ENCODE measurements at places on chromosomes 1 and 21.

DNA sequence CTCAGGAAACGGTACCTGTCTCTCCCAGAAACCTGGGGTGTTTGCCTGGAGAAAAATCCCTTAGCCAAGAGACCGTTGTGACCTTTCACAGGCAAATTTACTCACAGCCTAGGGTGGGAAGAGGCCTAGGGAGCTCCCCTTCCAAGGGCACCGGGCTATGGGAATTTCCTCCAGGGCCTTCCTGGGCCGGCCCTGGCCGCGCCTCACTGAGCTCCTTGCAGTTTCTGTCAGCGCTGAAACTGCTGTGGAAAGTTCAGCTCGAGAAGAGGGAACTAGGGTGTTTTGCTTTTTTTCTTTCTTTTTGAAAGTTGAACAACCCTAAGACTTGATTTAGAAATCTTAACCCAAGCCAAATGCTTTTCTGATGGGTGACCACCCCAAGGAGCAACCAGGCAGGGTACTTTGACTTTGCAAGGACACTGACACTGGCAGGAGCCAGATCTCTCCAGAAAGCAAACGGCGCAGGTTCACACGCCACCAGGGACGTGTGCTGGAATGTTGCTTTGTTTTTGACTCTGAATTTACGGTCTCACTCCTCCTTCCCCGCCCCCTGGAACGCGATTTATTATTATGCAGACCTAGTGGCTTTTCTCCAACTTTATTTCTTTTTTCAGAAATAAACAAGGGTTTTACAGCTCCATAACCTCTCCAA, 229.6 kb upstream of the JUN start:
- DNase-seq: no peak

- no peak for DNase-seq
Observed at GRCh38 chr1:43021547-43022474, 63.1 kb upstream of the SLC2A1 start.

- DNase-seq: no peak
Observed at GRCh38 chr1:167651161-167651693, 21.2 kb downstream of the RCSD1 start.

GRCh38 chr1:151243683-151244216, 10.8 kb upstream of the PSMD4 start:
- no peak for DNase-seq

- DNase-seq: no peak
Observed at GRCh38 chr1:223245411-223245810, 102.4 kb upstream of the TLR5 start.

GRCh38 chr1:24501371-24502064, 1.1 kb upstream of the RCAN3 start:
- DNase-seq: no peak

GRCh38 chr21:36035381-36035791, 24.9 kb downstream of the SETD4 start:
- DNase-seq: no peak

DNA sequence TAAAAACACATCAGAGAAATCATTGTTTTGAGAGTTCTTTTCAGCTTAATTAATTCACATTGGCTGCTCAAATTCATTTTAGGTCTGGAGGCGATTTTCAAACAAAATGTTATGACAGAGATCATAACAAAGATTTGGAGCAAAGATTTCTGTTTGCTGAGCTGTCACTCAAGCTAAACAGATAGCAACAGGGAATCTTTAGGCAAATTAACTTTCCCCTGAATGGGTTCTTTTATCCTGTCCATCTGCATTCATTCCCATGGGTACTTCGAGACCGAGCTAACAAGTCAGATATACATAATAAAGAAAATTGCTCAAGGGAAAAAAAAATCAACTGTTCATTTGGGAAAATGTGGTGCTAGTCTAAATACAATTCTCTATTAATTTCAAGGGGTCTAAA, 30.2 kb upstream of the CA6 start:
- DNase-seq: no peak

DNA sequence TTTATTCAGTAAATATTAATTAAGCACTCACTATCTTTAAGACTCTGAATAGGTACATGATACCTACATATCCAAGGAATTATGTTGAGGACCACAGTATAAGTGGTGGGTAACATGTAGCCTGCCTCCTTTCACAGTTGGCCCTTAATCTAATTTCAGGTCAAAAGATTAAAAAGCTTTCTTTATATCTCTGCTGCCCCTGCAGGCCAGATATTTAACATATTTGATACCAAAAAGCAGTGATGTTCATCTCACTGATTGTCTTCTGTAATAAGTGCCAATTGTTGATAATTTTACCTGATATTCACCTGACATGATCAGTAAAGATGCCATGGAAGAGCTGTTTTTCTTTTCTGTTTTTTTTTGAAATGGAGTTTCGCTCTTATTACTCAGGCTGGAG, 36.5 kb downstream of the RLF start:
- no peak for DNase-seq

GRCh38 chr1:39160703-39161102, 43.8 kb upstream of the MACF1 start:
- no peak for DNase-seq

DNA sequence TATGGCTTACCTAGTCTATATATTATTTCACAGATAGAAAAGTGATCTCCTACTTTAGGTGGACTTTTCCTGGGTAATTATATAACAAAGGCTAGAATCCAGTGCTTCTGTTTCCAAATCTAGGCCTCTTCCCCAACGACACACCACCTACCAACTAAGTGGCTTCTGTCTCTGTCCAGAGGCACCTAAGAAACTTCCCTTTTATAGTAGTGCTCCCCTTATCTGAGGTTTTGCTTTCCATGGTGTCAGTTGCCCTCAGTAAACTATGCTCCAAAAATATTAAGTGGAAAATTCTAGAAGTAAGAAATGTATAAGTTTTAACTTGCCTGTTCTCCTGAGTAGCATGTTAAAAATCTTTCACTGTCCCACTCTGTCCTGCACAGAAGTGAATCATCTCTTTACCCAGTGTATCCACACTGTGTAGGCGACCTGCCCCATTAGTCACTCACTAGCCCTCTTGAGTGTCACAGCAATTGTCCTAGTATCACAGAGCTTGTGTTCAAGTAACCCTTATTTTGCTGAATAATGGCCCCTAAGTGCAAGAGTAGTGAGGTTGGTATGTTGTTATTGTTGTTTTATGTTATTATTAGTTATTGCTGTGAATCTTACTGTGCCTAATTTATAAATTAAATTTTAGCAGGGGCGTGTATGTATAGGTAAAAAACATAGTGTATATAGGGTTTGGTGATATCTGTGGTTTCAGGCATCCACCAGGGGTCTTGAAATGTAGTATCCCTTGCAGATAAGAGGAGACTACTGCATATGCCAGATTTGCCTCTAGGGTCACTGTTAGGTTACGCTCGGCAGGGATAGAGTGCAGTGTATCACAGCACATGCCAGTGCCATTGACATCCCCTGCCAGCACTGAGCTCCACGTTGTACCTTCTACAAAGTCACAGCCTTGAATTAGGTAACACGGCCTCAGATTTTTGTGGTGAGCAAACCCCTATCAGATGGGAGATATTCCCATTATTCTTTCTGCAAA, 14.7 kb upstream of the CD53 start:
- no peak for DNase-seq

DNA sequence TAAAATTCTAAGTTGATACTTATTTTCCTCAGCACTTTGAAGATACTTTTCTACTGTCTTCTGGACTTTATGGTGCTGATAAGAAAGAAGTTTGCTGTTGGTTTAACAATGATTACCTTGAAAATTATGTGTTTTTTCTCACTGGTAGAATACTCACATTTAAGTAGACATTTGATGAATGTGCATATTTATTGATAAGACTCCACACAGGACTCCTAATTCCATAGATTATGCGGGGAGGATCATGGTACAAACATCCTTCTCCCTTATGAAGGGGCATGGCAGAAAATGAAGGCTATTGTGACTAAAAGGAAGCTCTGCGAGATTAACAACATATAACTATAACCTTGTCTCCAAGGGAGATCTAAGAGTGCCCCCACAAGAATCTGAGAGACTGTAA, 28.5 kb upstream of the ALDH9A1 start:
- no peak for DNase-seq

GRCh38 chr1:231401478-231401877, 20.6 kb downstream of the EGLN1 start:
- no peak for DNase-seq

DNA sequence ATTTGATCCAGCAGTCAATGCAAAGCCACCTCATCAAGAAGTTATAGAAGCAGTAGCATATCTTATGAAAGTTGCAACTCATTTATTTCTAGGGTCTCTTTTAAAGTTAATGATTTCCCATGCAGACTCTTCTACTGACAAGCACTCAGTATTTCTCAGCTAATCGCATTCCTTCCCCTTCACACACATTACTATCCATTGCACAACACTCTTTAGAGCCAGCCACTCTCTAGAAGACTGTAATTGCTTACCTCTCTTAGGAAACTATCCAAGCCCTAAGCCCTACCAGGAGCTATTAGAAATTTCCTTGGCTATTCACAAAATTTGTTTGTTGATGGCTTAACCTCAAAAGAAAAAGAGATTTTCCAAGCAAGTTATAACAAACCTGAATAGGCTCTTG, 106.0 kb downstream of the ADAMTS1 start:
- DNase-seq: no peak

DNA sequence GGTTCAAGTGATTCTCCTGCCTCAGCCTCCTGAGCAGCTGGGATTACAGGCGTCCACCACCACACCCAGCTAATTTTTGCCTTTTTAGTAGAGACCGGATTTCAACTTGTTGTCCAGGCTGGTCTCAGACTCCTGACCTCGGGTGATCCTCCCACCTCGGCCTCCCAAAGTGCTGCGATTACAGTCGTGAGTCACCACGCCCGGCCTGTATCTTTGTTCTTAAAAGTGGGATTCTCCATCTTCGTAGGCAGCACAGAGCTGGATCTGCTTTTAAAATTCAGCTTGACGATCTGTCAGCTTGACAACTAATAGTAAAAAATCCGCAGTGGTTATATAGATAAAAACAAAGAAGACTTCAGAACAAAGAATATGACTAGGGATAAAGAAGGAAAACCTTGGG, 2.8 kb upstream of the GNG4 start:
- no peak for DNase-seq

- DNase-seq: no peak
Observed at GRCh38 chr1:35058988-35059387, 20.2 kb upstream of the ZMYM1 start.

- no peak for DNase-seq
Observed at GRCh38 chr1:67601539-67601938, 83.5 kb upstream of the GADD45A start.

DNA sequence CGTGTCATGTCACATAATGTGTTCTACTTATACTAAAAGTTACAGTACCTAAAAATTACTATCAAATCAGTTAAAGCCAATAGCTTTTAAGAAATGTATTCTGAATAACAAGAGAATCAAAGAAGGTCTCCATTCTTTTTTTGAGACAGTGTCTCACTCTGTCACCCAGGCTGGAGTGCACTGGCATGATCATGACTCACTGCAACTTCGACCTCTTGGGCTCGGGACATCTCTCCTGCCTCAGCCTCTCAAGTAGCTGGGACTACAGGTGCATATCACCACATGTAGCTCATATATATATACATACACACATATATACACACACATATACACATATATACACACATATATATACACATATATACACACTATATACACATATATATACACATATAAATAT, 20.1 kb downstream of the COP1 start:
- no peak for DNase-seq

GRCh38 chr1:53071167-53071865, 9.3 kb downstream of the PODN start:
- DNase-seq: no peak

DNA sequence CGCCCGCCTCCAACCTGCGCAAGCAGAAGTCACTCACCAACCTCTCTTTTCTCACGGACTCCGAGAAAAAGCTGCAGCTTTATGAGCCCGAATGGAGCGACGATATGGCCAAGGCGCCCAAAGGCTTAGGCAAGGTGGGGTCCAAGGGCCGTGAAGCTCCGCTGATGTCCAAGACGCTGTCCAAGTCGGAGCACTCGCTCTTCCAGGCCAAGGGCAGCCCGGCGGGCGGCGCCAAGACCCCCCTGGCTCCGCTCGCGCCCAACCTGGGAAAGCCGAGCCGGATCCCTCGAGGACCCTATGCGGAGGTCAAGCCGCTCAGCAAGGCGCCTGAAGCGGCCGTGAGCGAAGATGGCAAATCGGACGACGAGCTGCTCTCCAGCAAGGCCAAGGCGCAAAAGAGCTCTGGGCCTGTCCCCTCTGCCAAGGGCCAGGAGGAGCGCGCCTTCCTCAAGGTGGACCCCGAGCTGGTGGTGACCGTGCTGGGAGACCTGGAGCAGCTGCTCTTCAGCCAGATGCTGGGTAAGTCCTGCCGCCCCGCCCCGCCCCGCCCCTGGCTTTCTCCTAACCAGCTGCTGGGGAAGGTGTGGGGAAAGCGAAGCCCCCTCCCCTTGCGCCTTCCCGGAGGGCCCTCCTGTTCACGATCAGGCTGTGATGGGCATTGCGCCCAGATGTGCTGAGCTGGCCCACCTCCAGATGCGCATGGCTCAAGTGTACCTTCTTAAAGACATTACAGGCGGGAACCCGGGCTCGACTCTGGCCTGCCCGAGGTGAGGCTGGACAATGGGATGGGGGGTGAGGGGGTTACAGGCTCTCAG, 110.2 kb downstream of the NAV1 start:
- no peak for DNase-seq

DNA sequence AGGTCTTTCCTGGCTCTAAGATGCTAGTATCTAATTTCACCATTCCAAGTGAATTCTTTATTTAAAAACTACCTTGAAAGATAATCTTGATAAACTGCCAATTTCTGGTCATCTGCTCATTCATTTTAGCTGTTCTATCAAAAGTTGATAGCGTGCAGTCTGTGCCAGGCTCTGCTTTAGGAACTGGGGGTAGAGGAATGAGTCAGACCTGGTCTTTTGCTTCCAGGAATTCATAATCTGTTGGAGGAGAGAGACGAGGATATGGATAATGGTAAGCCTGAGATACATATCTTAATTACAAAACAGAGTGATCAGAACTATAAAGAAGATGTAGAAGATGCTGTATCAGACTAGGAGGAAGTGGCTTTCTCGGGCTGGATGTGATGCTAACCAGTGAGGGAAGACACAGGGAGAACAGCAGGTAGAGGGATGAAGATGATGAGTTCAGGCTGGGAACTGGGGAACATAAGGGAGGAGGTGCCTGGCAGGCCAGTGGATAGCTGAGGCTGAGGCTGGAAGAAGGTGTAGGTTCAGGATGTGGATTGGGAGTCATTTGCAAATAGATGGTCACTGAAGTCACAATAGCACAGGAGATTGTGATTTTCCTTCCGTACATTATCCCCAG, 12.3 kb upstream of the PHC2 start:
- DNase-seq: no peak

GRCh38 chr21:14758849-14759248, 212.7 kb upstream of the SAMSN1 start:
- no peak for DNase-seq

DNA sequence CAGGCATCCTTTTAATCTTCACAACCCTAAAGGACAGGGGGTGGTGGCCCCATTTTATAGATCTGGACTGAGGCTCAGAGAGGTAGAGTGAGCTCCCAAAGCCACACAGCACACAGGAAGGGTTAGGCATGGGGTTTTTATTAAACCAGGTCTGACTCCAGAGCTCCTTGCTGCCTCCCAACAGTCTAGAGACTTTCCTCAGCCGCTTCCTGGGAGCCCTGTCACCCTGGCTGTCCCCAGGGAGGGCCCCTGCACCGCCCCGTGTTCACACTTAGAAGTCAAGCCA, 8.0 kb upstream of the EPHA8 start:
- no peak for DNase-seq

- DNase-seq: peak; percentile 64
Observed at GRCh38 chr1:21956720-21957552, 19.8 kb upstream of the HSPG2 start.

Data from CD8-positive, alpha-beta memory T cell (primary cell).